Activated T-helper 17 cell treated with anti-CD3 and anti-CD28 coated beads, Interleukin-2, amount 50 U/mL, for 72 hours (primary cell): ENCODE measurements at places on chromosomes 3 and 15. TPM values are rescaled to one million over a fixed set of nuclear protein-coding genes. Genes with fewer than 3 reads are reported as not detected.

The MDFIC2 gene
- total RNA-seq: not detected

The EPHB3 gene
- 0.11 TPM for total RNA-seq

The AGBL1 gene
- not detected for total RNA-seq

The IL17RE gene
- total RNA-seq: 5.9 TPM

The SHC4 gene
- total RNA-seq: 1.0 TPM

The ARPP21 gene
- total RNA-seq: not detected

The RAB6B gene
- 3.1 TPM for total RNA-seq

The ERICH6 gene
- total RNA-seq: 0.21 TPM

The MOBP gene
- total RNA-seq: not detected

The KLHL6 gene
- 33.5 TPM for total RNA-seq

The TP63 gene
- 0.98 TPM for total RNA-seq

The ABI3BP gene
- 0.32 TPM for total RNA-seq

The GABRB3 gene
- not detected for total RNA-seq

The BBX gene
- total RNA-seq: 32.8 TPM

The PTPRG gene
- not detected for total RNA-seq

The SUMF1 gene
- total RNA-seq: 7.6 TPM

The CHRNA5 gene
- 14.1 TPM for total RNA-seq

The RAB7A gene
- total RNA-seq: 217 TPM

The FGF12 gene
- not detected for total RNA-seq

The MCTP2 gene
- total RNA-seq: 19.6 TPM

The OCA2 gene
- total RNA-seq: not detected
